ENCODE measurements at places on chromosomes 7 and 10.
A peak's percentile ranks its signal among the peaks of the same experiment; 100 is the strongest.

DNA sequence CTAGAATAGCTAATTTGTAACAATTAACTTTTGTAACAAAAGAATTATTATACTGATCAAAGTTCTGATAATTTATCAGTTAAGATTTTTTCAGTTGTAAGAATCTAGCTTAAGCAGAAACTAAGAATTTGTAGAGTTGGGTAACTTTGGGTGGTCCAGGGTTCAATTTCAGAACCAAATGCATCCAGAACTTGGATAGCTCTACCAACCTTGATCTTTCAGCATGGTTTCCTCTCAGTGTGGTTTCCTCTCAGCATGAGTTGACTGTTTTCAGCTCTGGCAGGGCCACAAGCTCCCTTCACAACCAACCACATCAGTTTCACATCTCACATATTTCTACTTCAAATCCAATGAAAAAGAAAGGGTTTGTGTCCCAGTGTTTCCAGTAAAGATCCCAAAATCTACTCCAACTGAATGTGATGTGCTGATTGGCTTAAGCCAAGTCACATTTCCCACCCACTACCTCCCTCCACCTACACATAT, 3.3 kb upstream of the FAS start:
- DNase-seq: peak; percentile 47

DNA sequence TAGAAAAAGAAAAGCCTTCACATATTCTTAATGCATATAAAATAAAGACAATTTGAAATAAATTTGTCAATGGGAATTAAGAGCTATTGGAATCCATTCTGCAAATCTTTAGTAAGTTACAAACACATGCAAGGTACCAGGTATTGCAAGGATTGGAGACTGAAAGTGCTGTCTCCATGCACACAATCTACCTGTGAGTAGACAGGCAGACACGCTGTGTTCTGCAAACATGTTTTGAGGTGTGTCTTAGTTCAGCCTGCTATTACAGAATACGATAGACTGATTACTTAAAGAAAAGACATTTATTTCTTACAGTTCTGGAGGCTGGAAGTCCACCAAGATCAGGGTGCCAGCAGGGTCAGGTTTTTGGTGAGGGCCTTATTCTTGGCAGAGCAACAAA, 10.0 kb downstream of the NMT2 start:
- DNase-seq: no peak

- DNase-seq: no peak
Observed at GRCh38 chr10:32988604-32989003, 30.6 kb upstream of the ITGB1 start.

DNA sequence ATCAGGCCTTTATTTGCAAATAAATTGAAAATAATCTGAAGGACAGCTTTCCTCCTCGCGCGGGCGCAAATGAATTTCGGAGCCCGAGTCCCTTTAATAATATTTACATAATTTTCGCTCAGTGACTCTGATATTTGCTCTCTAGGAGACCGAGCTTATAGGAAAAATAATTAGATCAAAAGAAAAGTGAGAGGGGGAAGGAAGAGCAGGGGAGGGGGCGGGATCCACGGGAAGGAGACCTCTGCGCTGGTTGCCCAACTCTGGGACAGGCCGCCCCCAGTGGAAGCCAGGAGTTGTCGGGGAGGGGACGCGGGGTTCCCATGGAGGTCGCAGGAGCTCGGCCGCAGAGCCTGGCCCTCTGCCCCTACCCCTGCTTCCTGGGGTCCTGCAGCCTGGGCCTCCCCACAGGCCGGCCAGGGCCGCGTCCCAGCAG, 5.8 kb downstream of the UNCX start:
- no peak for DNase-seq

DNA sequence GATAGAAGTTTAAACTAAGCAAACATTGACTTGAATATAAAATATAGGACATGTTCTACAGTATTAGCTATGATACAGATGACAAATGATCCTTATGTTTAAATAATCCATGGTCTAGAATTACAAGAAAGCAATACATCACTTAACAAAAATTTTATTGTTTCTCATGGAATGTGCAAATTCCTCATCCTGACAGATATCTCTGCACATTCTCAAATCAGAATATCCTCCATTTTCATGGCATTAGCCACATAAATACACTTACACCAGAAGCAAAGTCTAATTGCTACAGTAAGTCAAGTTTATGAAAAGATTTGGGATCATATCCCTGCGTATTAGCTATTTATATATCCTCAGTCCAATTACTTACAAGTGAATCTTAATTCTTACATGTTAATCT, 57.6 kb downstream of the PCLO start:
- DNase-seq: no peak

GRCh38 chr10:69630651-69631400, 779 bp downstream of the FAM241B start:
- DNase-seq: no peak

- no peak for DNase-seq
Observed at GRCh38 chr7:145692237-145692950, 424.2 kb upstream of the CNTNAP2 start.

DNA sequence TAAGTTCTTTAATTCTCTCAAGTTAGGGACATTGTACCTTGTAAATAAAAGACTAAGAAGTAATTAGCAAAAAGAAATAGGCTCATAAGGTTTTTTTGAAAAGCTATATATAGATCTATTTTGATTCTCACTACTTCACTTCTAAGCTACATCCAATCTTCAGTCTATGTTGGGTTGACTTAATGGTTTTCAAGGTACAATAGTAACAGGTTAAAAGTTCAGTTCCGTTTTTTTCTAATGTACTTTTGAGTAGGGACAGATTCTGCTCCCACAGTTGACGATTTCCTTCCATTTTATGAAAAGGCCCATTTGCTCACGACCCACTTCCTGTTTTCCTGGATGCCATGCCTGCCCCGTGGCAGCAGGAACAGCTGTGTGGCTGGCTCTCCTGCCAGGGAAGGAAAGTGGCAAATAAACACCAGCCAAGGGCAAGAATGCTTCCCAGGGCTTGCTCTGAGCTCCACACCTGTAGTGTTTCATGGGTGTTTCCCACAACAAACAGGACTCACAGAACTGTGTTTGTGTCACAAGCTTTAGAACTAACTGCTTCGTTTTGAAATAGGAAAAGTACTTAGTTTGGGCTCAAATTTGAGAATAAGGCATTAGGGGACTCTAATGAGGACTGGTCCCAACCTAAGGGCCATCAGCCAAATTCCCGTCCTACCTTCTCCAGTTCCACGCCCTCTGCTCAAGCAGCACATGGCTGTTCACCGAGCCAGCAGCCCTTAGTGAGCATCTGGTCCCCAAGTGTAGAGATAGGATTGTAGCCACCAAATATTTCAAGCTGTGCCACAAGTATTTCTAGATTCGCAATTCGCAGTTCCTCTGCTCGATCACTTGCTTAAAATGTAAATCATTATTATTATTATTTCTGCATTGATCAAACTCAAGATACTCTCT, 240.7 kb downstream of the COBL start:
- no peak for DNase-seq

DNA sequence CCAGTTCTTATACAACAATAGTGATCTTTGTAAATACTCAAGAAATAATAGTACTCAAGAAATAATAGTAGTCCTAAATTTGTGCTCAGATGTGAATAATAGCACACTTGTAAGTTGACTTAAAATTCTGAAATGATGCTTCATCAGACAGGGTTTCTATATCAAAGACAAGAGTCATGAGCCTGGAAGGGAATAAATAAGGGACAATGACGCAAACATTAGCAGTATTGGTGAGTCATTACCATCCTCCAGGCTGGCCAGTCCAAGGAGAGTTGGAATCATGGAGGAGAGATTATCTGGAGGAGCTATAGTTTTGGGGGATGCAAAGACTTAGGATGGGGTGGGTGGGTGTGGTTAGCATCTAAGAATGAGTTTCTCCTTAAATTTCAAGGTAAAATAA, 6.1 kb upstream of the SH3PXD2A start:
- no peak for DNase-seq

DNA sequence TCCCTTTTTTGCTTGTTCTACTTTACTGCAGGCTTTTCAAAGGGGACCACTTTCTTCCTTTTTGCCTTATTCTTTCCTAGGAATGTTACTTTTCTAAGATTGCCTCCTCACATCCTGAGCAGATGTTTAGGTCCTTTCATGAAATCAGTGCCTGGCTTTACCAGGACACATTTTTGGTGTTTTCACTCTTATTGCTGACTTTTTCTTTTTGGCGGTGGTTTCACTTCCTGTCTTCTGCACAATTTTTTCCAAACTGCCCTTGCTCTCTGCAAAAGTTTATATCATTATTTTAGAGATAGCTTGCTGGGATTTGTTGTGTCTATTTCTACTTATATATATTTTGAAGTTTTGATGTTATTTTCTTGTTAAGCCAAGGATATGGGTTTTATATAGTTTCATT, 332.2 kb upstream of the MTPN start:
- no peak for DNase-seq

DNA sequence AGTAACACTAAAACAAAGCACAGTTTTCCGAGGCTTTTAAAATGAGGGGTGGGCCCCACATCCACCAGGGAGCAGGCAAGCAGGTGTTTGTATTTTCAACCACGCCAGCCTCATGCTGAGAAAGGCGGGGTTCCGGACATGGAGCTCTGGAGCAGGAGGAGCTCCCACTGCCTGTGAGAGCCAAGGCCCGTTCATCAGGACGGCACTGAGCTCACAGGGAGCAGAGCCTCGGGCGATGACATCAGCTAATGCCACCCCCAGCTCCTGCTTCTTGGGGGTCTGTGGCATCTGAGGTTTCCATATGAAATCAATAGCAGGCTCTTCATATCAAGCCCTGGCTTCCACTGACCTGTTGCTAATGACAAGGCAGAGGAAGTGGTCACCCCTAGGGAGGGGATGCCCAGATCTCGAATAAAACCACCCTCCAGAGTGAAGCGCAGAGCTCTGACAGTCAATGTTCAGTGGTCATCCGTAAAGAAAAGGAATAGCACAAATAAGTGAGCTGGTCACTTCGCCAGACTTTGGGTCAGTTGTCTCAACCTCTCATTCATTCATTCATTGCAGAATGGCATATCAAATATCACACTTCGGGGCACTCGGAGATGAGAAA, 89.1 kb downstream of the TNS3 start:
- DNase-seq: no peak

- DNase-seq: no peak
Observed at GRCh38 chr7:130897515-130898419, 163.8 kb upstream of the KLF14 start.

Data from CD8-positive, alpha-beta T cell (primary cell).